ENCODE measurements at places on chromosomes 12 and 14.

DNA sequence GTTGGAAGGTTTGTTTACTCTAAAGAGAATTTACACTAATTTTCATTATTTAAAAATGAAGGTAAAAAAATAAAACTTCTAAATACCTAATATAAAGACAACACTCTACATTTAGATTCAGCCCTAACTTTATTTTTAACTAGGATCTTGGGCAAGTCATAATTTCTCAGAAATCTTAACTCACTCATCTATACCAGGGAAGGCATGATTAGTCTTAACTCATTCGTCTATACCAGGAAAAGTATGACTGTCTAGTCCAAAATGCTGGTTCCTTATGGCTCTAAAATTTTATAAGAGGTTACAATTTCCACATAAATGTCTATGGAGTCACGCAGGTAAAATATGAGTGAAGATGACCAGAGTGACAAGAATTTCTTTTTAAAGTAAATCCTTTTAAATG lies 52.7 kb upstream of the POC1B start:
- DNase-seq: no peak

GRCh38 chr14:85943192-85943591 lies 413.2 kb downstream of the FLRT2 start:
- DNase-seq: no peak

DNA sequence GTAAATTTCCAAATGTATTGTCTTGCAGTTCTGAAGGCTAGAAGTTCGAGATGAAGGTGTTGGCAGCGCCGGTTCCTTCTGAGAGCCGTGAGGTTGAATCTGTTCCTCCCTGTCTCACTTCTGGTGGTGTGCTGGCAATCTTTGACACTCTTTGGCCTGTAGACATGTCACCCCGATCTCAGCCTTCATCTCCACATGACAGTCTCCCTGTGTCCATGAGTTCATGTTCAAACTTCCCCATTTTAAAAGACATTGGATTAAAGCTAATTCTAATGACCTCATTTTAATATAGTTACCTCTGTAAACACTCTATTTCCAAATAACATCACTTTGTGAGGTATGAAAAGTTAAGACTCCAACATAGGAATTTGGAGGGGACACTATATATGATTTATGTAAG lies 4.1 kb upstream of the RBM19 start:
- DNase-seq: no peak

DNA sequence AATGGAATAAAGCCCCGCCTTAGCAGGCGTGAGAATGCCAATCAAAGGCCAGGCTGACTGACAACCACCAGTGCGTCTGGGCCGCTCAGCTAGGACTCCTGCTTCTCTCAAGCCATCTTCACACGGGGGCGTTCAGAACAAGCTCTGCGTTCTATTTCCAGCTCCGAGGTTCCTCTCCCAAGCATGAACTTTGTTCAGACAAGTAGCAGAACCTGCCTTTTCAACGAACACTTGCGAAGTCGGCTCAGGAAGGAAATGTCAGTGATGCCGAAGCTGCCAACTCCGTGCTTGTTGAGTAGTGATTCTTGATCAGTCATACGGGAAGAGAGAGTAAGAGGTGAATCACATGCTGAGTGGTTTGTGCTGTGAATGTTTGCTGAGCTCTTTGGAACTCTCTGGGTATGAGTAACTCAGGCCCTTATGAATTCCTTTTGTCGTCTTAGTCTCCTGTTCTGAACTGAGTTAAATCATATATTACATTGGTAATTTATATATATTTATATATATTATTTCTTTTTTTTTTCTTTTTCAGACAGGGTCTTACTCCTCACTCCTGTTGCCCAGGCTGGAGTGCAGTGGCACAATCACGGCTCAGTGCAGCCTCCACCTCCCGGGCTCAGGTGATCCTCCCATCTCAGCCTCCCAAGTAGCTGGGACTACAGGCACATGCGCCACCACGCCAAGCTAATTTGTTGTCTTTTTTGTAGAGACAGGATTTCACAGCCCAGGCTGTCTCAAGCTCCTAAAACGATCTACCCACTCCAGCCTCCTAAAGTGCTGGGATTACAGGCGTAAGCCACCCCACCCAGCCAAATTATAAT lies 29.4 kb upstream of the BCL7A start:
- peak; percentile 92 for DNase-seq

- peak; percentile 85 for DNase-seq
Measured at GRCh38 chr14:93965287-93965821, 11.0 kb downstream of the ASB2 start.

GRCh38 chr12:69239922-69240630 lies 707 bp downstream of the CPSF6 start:
- DNase-seq: no peak

DNA sequence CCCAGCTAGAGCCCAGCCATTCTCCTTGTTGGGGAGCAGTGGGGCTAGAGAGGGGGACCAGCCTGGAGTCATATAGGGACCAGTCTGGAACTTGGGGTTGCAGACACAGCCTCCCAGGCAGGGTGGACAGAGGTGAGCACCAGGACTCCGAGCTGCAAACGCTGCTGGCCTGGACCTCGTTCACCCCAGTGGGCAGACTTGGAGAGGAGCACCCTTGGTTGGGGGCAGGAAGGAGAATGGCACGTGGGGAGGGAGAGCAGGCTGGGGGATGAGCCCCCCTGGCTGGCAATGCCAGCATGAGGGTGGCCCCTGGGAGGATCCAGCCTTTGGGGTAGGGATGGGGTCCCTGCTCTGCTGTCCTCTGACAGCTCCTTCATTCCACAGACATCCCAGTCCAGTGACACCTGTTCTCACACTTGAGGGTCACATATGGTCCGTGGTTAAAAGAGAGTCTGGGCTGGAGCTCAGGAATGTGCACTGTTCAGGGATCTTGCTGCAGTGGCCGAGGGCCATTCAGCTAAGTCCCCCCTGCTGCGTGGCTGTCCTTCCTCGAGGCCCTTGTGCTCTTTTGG lies 2.8 kb downstream of the LBHD2 start:
- no peak for DNase-seq

- no peak for DNase-seq
Measured at GRCh38 chr12:56377310-56377988, 14.8 kb upstream of the APOF start.

- DNase-seq: no peak
Measured at GRCh38 chr14:52076334-52076733, 7.5 kb upstream of the NID2 start.

DNA sequence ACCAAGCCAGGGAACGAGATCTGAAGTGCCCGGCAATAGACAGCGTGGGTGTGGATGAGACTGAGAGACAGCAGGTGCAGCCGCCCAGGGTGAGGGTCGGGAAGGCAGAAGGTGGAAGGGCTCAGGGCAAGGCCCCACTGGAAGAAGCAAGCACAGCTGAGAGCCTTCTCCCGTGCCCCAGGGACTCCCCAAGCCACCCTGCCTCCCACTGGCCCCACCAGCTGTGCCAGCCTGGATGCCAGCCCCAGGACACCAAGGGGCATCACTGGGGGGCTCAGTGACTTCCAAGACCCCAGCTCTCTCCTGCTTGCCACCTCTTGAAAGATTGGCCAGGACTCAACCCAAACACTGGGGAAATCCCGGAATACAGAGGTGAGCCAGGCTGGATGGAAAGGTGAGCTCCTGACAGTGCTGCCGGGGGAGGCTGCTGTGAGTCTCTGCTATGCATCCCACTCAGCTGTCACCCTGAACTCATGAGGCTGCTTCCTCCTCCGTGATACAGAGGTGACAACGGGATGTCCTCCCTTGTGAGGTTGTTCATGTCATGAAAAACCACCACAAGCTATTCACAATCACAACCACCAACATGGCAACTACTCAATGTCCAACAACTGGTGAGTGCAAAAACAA lies 13.8 kb downstream of the TESC start:
- DNase-seq: no peak

- no peak for DNase-seq
Measured at GRCh38 chr14:33704481-33704880, 246.4 kb downstream of the EGLN3 start.

GRCh38 chr14:33545696-33546095 lies 405.2 kb downstream of the EGLN3 start:
- DNase-seq: no peak

DNA sequence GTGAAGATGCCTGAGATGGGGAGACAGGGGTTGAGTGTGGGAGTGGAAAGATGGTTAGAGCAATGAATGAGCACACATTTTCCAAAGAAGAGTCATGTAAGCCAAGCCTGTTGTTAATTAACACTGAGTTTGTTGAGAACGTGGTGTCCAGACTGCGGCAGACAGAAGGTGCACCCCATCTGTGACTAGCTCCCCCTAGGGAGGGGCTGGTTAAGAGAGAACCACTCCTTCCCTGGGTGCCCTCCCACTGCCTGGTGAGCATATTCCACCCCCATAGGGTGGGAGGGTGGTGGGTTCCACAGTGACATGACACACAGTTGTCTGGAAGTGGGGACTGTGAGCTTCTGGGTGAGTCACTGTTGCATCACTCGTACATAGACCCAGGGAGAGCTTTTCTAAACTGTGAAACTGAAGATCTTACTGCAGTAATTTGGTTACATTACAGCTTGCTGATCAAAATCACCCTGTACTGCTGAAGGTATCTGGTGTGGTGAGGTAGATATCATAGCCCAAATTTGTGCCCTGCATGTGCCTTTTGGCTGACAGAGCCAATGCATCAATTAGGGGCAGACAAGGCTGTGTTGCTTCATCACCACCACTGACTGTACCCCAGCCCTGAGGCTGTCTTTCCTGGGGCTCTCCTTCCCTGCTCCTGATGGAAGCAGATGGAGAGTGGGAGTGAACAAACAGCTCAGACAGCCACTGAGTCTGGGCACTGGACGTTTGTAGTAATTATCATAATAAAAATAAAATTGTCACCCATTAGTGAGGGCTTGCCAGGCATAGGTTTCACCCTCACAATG lies 150.9 kb downstream of the EMP1 start:
- no peak for DNase-seq

DNA sequence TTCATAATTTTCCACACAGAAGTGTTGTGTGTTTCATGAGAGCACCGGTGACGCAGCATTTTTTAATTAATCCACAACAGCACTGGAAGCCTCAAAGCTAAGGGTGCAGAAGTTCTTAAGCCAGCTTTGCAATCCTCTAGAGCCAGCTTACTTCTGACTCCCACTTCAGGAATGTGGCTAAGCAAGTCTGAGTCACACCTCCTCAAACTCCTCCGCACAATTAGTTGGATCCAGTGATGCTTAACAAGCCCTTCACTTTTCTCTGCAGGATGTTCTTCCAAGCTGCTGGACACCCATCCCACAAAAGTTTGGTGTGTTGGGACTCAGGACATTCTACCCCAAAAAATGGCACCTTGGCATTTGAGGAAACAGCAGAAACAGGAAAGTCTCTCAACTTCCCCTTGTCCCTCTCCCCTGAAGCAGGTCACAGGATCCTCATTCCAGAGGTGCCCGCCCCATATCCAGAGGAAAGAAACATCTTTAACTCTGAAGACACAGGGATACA lies 210.0 kb downstream of the PPM1H start:
- peak; percentile 79 for DNase-seq

DNA sequence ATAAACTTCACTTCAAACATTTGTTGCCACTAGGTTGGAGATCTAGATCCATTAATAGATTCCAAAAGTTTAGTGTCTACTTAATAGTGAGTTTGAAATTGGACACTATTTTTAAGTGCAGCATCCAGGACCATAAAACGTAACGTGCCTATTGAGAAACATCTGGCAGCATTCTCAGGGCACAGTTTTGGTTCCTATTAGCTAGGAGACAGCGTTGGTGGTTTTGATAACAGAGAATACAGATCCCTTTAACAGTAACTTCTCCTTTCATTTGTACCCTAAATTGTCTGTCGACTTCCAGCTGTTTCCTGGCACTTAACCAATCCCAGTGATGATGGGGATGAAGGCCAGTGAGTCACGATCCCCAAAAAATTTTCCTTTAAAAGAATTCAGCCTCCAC lies 25.8 kb downstream of the KCNK10 start:
- no peak for DNase-seq

DNA sequence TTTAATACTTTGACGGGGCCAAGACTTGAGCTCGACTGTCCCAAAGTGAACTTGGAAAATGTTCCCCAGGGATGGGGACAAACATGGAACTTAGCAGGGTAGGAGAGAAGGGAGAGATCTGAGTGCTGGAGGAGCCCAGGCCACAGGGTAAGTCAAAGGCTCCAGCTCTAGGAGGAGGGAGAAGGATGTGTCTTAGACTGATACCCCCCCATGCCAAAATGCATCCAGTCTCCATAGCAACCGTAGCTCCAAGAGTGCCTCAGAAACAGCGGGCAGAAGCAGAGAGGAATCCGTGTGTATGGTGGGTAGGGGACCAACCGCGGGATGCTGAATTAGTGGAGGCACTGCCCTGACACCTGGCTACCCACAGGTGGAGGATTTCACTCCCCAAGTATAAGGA lies 845 bp upstream of the AGAP2 start:
- DNase-seq: no peak

DNA sequence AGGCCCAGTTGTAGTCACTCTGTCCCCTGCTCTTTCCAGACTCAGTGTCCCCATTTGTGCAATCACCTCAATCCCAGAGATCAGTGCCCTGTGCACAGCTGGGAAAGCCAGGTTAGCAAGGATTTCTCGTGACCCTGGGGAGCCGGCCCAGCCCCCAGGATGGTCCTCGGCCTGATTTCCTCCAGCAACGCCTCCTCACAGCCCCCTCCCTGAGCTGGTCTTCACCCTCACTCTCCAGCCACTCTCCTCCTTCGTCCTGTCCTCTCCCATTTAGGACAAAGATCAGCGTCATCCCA lies 194.8 kb upstream of the C14orf180 start:
- no peak for DNase-seq

DNA sequence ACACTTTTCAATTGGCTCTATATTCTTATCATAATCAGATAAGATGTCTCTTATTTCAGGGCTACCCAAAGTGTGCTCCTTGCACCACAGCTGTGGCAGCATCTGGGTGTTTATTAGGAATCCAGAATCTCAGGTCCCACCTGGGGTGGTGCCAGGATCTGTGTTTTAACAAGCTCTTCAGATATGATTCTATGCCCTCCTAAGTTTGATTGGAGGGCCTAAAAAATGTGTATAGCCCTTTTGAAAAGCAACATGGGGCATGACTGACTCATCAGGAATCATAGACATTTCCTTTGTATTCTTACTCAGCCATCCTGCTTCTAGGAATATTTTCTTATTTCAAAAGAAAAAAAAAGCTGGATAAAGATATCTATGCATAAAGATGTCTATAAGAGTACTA lies 103.1 kb downstream of the HELB start:
- DNase-seq: no peak

- DNase-seq: no peak
Measured at GRCh38 chr12:114687802-114688201, 3.8 kb upstream of the TBX3 start.

- DNase-seq: no peak
Measured at GRCh38 chr12:6978611-6979011, 7.9 kb downstream of the EMG1 start.

- DNase-seq: peak; percentile 26
Measured at GRCh38 chr14:91996948-91997371, 42.9 kb downstream of the TRIP11 start.

DNA sequence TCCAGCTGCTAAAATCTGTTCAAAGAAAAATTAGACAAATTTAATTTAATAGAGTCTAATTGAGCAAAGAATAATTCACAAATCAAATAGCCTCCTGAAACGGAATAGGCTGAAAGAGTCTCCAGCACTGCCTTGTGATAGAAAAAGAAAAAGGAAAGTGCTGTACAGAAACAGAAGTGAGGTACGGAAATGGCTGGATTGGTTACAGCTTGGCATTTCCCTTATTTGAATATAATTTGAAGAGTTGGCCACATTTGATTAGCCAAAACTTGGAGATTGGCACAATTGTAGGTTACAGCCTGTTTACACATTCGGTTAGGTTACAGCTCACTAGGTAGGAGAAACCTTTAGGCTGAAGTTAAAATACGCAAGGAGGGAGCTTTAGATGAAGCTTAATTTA lies 24.8 kb upstream of the PCED1B start:
- no peak for DNase-seq
